ENCODE measurements at places on chromosomes 16 and 17.

DNA sequence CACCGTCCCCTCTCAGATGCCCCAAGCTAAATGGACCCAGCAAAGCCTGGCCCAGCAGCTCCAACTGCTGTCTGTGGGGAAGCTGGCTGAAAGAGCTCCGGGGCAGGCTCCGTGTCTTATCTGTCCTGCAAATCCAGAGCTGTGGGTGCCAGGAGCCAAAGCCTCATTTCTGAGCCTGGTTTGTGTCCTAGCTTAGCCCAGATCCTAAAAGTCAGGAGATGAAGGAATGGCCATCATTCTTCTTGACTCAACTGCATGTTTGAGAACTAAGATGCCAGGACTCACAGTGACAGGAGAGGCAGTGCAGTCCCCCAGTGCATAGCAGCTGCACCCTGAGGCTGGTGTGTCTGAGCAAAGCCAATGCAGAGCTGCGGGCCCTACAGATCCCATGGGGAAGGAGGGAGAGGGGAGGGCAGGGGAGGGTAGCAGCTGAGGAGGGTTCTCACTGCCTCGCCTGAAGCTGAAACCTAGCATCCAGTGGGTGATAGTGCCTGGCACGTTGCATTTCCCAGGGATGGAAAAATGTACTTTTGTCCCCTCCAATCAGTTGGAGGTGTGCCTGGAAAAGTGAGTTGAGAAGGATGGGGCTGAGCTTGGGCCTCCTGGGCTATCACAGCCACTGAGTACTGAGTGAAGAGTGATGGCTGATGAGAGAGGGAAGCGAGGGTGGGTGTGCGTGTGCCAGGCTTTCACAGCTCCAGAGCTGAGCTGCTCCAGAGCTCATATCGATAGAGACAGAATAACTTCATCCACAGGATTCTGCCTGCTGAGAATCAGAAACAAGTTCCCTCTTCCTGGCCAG, 24.5 kb upstream of the CD300E start:
- DNase-seq = no peak

GRCh38 chr16:66474750-66475199, 47.7 kb downstream of the BEAN1 start:
- DNase-seq = no peak

- no peak for DNase-seq
Measured at GRCh38 chr16:1264345-1265089, 8.6 kb downstream of the TPSD1 start.

GRCh38 chr17:56577190-56577842, 16.2 kb upstream of the NOG start:
- DNase-seq = no peak

GRCh38 chr16:70592106-70592571, 54.2 kb upstream of the IL34 start:
- no peak for DNase-seq

GRCh38 chr16:14056970-14057369, 14.1 kb upstream of the MRTFB start:
- no peak for DNase-seq

- no peak for DNase-seq
Measured at GRCh38 chr17:53093391-53093790, 729.3 kb upstream of the KIF2B start.

- no peak for DNase-seq
Measured at GRCh38 chr17:32487473-32488176, 832 bp downstream of the CDK5R1 start.

All from hypothalamus (tissue), 51 donors.